ENCODE measurements at places on chromosomes 16 and 17. TPM values are rescaled to one million over a fixed set of nuclear protein-coding genes. Genes with fewer than 3 reads are reported as not detected.

The GFAP gene
- not detected for total RNA-seq

The C16orf90 gene
- not detected for total RNA-seq

The KRTAP4-5 gene
- not detected for total RNA-seq

The PRAC1 gene
- total RNA-seq: not detected
